Left hindlimb (tissue), 1 donor: ENCODE measurements at places on chromosomes 5 and 9.

- DNase-seq = no peak
These were observed 180.1 kb upstream of the MVB12B start for GRCh38 chr9:126146254-126147145.

DNA sequence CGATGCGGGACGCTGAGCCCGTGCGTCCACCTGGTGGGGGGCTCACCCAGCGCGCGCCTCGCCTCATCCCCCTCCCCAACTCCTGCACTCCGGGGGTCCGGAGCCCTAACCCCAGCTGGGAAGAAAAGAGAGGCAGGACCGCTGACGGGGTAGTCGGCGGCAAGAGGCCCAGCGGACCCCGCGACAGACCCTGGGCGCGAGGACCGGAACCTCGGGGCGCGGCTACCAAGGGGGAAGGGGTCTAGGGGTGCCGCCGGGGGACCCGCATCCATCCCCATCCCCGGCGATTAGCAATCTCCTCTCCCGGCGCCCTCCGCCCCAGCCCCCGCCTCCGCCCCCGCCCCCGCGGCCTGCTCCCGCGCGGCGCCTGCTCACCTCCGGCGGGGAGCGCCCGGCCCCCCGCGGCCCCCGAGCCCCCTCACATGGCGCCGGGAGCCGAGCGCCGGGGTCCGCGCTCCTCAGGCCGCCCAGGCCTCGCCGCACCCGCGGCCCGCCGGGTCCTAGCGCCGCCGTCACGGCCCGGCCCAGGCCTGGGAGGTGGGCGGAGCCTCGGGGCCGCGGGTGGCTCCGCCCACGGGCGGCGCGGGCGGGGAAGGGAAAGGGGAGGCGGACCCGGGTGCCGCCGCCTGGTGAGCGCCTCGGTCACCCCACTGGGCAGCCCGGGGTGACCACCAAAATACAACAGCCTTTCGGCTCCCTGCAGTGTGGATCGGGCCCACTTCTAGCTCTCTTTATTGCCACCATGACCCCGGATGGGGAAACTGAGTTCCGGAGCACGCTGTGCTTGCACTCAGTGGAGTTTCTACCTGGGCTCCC lies at the start of gene ST6GALNAC6:
Gene ST6GALNAC6 (minus strand): TSS at position 476 of the 816 bp plus-strand sequence. CDS start 1,622 bp downstream, outside the sequence.
- peak; percentile 82 for DNase-seq

- DNase-seq = peak; percentile 30
These were observed 3.3 kb downstream of the RNF20 start for GRCh38 chr9:101536938-101537337.

GRCh38 chr5:80254767-80255430 lies 949 bp downstream of the SERINC5 start:
- peak; percentile 52 for DNase-seq

DNA sequence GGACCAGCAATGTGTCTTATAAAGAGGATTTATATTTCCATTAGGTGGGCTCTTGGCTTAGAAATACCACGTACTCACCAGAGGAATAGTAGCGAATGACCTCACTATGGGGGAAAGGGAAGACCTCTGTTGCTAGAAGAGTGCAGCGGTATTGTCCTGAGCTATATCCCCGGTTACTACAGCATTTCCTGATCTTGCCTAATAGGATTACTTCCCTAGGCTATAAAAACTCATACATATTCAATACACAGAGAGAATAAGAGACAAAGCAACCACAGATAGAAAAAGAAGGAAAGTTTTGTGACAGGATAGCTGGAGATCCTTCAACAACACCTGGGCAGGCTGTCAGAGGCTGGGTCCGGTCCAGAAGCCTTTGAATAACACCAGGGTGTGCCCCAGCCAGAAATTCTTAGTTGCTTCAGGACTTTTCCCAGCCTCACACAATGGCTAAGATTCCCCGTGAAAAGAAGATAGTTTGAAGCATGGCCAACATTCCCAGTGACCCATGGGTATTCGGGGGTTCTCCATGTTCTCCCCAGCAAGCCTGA lies 85.4 kb downstream of the TRIM36 start:
- DNase-seq = no peak

- no peak for DNase-seq
These were observed 16.8 kb downstream of the TXNDC8 start for GRCh38 chr9:110320651-110321445.

- DNase-seq = no peak
These were observed 618.3 kb upstream of the CLINT1 start for GRCh38 chr5:158477214-158477613.

DNA sequence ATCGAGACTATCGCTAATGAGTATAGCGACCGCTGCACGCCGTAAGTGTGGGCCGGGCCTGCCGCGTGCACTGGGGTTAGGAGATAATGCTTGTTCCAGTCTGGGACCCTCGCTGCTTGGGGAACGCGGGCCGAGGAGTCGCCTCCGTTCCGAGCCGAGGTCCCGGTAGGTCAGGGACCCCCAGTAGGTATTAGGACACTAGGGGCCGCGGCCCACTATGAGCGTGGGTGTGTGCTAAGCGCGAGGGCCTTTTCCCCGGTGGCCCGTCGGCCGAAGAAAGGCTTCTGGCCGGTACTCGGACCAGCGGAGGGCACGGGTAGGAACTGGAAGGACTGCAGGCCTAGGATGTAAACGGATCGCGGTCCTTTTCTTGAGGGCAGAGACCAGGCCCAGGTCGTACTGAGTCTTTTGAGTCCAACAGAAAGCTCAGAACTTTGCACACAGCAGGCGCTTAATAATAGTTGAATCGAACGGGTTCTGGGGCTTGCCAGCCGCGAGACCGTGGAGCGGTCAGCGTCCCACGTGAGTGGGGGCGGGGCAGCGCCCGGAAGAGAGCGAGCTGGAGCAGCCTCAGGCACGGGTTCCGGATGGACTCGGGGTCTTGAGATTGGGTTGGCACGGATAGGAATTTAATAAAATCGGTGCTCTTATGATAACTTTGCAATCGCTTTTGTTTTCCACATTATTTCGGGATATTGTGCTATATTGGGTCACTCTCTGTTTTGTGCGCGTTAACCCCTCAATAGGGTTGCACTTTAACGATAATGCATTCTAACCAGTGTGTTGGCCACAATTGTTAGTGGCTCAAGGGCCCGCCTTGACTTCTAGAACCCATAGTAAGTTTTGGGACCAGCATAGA lies 733 bp downstream of the HSPA4 start:
- peak; percentile 55 for DNase-seq

GRCh38 chr5:35904443-35905132 lies 33.8 kb downstream of the CAPSL start:
- DNase-seq = no peak

GRCh38 chr5:10853154-10853553 lies 92.1 kb upstream of the DAP start:
- no peak for DNase-seq

DNA sequence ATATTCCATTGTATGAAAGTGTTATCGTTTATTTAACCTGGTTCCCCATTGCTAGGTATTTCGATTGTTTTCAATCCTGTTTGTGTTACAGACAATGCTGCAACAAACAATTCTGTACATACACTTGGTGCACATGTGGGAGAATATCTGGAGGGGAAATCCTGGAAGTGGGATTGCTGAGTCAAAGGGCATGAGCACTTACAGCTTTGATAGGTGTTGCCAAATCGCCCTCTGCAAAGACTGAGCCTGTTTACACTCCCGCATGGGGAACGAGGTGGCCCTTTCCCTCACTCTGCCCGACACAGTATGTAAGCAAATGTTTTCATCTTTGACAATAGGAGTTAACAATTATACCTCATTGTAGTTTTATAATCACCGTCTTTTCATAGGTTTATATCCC lies 66.2 kb downstream of the PDE6A start:
- no peak for DNase-seq

- no peak for DNase-seq
These were observed 47.9 kb downstream of the TMEM252 start for GRCh38 chr9:68492806-68493205.
